Memory B cell (primary cell): ENCODE measurements at places on chromosomes 6 and 20.

- no peak for DNase-seq
Observed at GRCh38 chr20:44112456-44112855, 74.5 kb downstream of the JPH2 start.

- DNase-seq, result no peak
Observed at GRCh38 chr6:156423075-156423474, 354.1 kb upstream of the ARID1B start.

DNA sequence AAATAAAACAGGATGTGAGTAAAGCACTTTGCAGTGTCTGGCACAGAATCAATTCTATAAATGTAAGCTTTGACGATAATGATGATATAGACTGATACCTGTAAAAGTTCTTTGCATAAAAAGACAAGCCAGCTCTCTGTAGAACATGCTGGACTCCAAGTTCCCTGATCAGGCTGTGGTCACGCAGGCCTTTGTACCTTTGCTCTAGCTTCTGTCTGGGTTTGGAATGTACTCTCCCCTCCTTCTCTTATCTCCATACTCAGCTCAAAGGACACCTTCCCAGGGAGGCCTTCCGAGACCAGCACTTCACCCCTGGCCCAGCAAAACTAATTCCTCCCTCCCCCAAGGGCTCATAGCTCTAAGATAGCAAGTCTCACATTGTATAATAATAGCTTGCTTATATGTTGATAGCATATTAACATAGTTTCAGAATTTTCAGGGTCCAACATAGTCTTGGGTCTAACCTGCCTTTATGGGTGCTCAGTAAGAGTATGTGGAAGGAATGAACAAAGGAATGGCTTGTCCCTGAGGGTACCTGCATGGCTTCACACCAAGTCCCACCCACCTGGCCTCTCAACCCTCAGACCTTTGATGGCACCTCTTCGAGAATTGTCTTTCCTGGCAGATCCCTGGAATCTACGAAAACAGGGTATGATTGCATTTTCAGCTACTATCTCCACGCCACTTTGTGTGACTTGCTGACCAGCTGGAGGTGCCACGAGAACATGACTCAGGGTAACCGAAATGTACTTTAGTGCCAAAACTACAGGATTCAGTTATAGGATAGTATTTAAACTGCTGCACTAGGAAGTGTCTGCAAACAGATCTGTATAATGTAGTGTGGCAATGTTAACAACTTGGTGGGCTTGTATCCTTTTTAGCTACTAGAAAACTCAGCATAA is 41.7 kb upstream of the PIM1 start:
- DNase-seq, result no peak

GRCh38 chr6:130122243-130122642 is 100.5 kb downstream of the SAMD3 start:
- DNase-seq, result no peak

- DNase-seq, result no peak
Observed at GRCh38 chr6:155103816-155104366, 108.8 kb downstream of the TIAM2 start.

DNA sequence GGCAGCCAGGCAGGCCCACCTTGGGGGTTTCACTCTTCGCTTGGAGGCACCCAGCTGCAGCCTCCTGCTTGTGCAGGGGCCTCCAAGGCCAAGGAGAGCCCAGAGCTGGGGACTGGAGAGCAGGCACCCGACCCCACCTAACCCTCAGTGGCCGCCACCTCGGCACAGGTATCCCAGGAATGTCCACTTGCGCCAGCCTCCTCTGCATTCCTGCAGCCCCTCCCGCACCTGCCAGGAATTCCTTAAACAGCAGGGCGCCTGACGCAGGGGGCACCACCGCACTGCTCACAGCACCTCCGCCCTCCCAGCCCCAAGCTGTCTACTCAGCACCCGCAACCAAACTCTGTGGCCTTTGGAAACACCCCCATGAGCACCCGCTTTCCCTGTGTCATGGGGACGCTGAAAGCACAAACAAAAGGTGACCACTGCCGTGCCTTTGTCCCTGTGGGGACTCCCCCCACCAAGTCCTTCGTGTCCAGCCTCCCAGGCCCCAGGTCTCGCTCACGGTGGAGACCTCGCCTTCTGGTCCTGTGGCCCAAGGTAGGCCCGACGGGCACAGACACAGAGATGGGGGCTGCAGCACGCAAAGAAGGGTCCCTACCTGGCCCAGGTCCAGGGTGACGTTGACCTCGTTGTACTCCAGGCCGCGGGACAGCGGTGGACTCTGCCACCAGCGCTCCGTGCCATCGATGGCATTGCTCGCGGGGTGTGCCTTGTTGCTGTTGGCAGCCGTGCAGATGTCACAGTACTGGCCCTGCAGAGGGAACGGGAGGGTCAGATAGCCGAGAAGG is 5.1 kb downstream of the LAMA5 start:
- no peak for DNase-seq

DNA sequence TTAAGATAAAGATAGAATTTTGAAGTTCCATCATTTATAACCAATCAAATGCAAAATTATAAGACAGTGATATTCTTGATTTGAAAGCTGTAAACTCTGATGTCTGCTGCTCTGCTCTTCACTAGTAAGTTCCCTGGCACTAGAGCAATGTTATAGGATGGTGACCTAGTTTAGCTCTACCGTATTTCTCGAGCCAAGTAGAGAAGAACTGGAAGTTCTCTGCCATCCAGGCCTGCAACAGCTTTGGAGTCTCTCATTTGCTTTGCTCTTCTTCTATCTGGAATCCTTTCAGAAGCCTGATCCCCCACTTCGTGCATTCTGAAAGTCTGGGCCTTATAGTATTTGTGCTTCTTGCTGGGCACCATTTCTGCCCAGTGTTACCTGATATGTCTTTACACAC is 100.3 kb downstream of the PLCB1 start:
- DNase-seq, result no peak

DNA sequence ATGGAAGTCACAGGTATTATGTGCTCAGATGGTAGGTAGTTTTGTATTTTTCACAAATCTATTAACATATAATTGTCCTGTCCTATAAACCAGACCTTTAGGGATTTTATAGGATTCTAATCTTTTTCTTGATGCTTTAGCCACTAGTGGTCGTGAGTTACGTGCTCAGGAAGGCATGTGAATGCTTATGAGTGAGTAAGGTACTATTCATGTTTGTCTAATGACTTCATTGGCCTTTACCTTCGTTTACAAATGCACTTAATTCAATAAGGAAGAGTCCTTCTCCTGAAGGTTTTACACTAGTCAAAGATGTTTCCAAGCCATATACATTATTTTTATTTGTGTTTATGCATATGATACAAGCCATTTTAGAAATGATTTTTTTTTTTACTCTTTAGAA is 23.0 kb downstream of the PACRG start:
- DNase-seq, result no peak

DNA sequence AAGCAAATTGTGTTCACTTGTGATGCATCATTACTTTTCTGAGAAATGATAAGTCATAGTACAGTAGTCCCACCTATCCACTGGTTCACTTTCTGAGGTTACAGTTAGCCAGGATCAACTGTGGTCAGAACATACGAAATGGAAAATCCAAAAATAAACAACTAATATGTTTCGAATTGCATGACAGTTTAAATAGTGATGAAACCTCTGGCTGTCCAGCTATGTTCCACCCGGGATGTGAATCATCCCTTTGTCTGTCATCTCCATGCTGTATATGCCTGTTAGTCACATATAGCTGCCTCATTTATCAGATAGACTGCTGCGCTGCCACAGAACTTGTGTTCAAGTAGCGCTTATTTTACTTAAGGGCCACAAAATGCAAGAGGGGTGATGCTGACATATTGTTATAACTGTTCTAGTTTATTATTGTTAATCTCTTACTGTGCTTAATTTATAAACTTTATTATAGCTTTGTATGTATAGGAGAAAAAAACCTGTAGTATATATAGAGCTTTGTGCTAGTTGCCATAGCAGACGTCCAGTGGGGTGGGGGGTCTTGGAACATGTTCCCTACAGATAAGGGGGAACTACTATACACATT is 29.2 kb downstream of the AFDN start:
- DNase-seq, result no peak

DNA sequence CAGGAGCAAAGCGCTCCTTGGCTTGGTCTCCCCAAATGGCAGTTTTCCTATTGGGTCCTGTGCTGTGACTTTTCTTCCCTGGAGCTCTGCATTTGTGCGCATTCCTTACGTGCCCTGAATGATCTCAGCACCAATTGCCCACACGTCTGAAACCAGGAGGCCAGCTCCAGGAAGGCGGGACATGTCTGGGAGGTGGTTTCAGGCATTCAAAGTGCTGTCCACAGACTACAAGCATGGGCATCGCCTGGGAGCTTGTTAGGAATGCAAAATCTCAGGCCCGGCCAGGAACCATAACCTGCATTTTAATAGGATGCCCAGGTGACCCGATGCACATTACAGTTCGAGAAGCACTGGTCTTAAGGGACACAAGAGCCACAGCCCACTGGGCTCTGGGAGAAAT is 239.6 kb downstream of the ANKRD60 start:
- DNase-seq, result no peak

- peak; percentile 54 for DNase-seq
Observed at GRCh38 chr20:63639093-63639975, 12.4 kb upstream of the GMEB2 start.

DNA sequence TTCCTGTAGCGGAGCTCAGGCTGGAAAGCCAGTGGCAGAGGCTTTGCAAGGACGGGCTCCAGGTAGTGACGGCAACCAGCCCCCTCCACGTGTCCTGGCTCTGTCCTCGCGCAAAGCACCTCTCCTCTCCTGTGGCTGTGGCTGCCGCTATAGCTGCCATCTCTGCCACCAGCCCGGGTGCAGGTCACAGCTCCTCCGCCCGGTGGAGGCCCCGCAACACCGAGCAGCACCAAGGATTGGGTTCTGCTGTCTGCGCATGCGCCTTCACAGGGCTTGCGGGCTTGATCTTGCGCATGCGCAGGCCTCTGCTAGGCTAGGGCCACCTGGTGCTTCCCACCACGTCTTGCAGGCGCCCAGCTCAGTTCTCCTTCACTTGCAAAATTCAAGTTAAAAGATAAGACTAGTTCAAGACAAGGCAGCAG is 625.4 kb downstream of the QKI start:
- peak; percentile 3 for DNase-seq

- DNase-seq, result no peak
Observed at GRCh38 chr6:63637865-63638445, 2.4 kb downstream of the PHF3 start.

DNA sequence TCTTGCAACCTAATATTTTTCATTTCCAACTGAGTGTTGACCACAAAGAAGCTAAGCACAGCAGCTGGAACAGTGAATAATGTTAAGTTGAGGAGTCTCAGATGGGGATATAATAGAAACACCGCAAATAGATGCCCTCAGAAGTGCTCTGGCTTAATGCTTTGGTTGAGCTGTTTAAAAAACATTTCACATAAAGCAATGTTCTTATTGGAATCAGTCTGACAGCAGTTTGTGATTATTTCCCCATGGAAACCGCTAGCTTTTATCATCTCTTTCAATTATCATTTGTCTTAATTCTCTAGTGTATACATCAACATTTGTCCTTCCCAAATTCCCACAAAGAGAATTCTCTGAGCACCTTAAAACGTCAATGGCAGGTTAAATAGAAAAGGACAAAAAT is 30.8 kb downstream of the METTL24 start:
- DNase-seq, result no peak

DNA sequence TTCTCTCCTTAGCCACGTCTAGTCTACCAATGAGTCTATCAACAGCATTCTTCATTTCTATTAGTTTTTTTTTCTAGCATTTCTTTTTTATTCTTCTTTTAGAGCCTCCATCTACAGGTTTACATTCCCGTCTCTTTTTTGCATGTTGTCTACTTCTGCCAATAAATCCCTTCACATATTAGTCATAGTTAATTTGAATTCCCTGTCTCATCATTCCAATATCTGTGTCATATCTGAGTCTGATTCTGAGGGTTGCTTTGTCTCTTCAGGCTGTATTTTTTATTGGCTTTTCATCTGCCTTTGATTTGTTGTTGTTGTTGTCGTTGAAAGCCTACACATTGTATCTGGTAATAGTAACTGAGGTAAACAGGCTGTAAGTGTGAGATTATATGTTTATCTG is 104.6 kb downstream of the HMGCLL1 start:
- no peak for DNase-seq

- DNase-seq, result no peak
Observed at GRCh38 chr6:157560691-157561413, 179.9 kb downstream of the ZDHHC14 start.

GRCh38 chr6:115602466-115602865 is 458.2 kb downstream of the FRK start:
- DNase-seq, result no peak

- DNase-seq, result no peak
Observed at GRCh38 chr6:1579096-1579495, 30.6 kb upstream of the FOXC1 start.

DNA sequence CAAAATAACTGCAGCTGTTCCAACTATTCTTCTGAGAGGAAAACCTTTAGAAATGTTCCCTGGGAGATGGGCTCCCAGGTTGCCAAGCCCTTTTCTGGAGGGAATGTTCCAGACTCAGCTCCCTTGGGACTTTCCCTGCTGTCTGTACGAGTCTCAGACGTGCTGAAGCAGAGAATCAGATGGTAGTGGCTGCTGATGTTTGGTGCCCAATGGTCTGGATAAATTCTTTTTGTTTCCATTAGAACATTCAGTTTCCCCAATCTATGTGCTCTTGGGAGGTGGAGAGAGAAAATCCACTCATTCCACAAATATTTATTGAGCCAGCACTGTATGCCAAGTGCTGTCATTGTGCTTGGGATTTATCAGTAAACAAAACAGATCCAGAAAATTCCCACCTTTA is 40.0 kb downstream of the SNHG17 start:
- DNase-seq, result no peak

DNA sequence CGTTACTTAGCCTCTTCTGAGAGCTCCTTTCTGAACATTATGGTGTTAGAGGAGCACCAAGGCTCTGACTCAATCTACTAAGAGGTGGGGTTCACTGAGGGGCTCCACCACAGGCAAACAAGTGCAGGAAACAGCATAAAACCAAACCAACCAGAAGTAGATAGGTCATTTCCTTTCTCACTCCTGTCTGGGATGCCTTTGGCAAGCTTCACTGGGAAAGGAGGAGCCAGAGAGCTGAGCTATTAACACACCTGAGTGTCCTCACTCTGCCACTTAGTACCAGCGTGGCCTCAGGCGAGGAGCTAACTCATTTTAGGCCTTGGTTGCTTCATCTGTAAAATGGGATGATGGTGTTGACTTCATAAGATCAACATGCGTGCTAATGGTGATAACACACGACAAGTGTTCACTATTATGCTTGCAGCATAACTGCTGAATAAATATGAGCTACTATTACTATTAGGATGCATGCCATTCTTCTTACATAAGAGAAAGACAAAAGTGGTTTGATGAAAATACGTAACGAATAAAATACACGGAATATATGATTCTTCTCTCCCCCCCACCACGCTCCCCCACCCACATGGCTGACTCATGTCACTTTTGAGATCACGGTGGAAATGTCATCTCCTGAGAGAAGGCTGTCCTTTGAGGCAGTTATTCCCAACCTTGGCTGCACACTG is 185.4 kb downstream of the BCAS1 start:
- DNase-seq, result no peak

DNA sequence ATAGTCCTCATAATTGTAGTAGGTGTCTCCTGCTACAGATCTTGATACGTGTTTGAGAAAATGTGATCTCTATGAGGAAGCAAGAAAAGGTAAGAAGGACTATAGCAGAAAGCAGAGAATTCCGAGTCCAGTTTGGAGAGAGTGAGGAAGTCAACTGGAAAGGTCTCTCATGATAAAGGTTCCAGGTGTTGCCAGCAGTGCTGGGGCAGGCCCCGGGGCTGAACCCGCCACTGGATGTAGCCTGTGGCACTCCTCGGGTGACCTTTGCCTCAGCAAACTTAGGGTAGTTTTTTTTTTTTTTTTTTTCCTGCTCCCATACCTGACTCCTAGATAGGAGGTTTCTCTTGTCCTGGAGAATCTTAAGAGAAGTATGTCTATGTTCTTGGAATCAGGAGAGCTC is 62.8 kb downstream of the FAM120B start:
- no peak for DNase-seq

GRCh38 chr6:44410363-44410762 is 22.9 kb downstream of the CDC5L start:
- no peak for DNase-seq
